ENCODE measurements at places on chromosomes 7 and 10. TPM values are rescaled to one million over a fixed set of nuclear protein-coding genes. Genes with fewer than 3 reads are reported as not detected.

The GPC2 gene
- total RNA-seq: 9.7 TPM

The TIMM23 gene
- total RNA-seq: 32.8 TPM

The OR2A25 gene
- total RNA-seq: not detected

The LIPK gene
- not detected for total RNA-seq

The TFEC gene
- 0.44 TPM for total RNA-seq

The CCDC146 gene
- 2.0 TPM for total RNA-seq

The MNX1 gene
- total RNA-seq: 0.17 TPM

The GUSB gene
- 51.7 TPM for total RNA-seq

The BAMBI gene
- total RNA-seq: 0.32 TPM

The CNPY1 gene
- total RNA-seq: not detected

The AKR1C1 gene
- 0.60 TPM for total RNA-seq

The ASB15 gene
- not detected for total RNA-seq

The DUSP5 gene
- 122 TPM for total RNA-seq

The HOXA2 gene
- not detected for total RNA-seq

The GLRX3 gene
- total RNA-seq: 69.3 TPM

The JCAD gene
- total RNA-seq: 0.29 TPM

The PITX3 gene
- 0.24 TPM for total RNA-seq
